ENCODE measurements at places on chromosomes 2 and 18.
A peak's percentile ranks its signal among the peaks of the same experiment; 100 is the strongest.

- DNase-seq, result no peak
Observed at GRCh38 chr2:6181926-6182325, 489.7 kb downstream of the SOX11 start.

- no peak for DNase-seq
Observed at GRCh38 chr18:49725809-49726674, 87.3 kb downstream of the ACAA2 start.

DNA sequence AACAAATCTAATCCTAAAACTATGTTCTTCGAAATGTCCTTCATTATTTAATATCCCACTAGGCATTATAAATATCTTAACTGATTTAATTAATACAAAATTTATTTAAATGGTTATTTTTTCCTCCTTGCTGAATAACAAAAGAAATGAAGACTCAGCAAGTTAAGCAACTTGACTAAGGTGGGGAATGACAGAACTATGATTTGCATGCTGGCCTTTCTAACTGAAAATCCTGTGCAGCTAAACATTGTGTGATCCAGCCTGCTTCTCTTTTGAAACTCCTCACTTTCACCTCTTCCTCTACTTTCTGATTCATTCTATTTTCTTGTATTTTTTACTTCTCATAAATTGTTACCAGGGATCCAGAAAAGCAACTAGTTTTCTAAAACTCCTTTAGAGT, 132.0 kb downstream of the CALCRL start:
- no peak for DNase-seq

GRCh38 chr2:60275958-60276357, 277.5 kb downstream of the BCL11A start:
- DNase-seq, result no peak

- no peak for DNase-seq
Observed at GRCh38 chr18:396251-396555, 104.3 kb downstream of the COLEC12 start.

GRCh38 chr18:30358555-30358954, 684.0 kb downstream of the DSC3 start:
- no peak for DNase-seq

- no peak for DNase-seq
Observed at GRCh38 chr2:240134466-240134865, 1.6 kb downstream of the COPS9 start.

DNA sequence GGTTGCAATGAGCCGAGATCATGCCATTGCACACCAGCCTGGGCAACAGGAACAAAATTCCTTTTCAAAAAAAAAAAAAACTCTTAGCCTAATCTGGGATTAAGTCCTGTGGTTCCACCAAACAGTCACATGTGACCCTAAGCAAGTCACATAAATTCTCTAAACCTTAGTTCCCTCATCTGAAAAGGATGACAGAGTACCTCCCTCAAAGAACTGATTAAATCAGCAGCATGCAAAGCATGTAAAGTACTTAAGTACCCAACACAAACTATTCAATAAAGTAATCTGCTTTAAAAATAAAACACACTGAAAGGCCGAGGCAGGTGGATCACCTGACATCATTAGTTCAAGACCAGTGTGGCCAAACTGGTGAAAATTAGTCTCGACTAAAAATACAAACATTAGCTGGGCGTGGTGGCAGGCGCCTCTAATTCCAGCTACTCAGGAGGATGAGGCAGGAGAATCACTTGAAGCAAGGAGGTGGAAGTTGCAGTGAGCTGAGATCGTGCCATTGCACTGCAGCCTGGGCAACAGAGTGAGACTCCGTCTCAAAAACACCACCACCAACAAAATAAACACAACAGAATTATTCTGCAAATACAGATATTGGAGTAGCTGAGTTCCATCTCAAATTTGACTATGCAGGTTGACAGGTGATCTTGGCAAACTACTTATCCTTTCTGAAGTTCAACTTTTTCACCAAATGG, 7.0 kb downstream of the USP34 start:
- DNase-seq, result no peak

DNA sequence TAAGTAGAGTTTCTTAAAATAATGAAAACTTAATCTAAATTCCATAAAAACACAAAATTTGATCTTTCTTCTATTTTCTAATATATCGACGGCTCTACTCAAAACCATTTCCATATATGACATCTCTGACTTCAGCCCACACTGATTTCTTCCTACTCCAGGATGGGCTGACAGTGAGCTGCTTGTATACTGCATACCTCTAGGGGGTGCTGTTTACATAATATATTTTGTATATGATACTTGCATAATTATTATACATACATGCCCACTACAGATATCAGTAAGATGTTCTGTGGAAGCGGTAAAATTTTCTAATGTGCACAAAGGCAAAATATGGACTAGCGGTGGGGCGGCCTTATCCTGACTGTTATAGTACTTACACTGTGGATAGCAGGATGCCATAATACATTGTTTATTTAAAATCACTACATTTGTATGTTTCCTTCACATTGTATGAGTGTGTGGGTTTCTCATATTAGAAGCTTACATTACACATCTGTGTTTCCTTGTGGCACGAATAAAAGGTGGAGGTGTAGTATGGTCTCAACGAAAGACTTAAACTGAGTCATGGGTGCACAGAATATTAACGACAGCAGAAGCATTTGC, 66.1 kb upstream of the NXPH2 start:
- peak; percentile 32 for DNase-seq

DNA sequence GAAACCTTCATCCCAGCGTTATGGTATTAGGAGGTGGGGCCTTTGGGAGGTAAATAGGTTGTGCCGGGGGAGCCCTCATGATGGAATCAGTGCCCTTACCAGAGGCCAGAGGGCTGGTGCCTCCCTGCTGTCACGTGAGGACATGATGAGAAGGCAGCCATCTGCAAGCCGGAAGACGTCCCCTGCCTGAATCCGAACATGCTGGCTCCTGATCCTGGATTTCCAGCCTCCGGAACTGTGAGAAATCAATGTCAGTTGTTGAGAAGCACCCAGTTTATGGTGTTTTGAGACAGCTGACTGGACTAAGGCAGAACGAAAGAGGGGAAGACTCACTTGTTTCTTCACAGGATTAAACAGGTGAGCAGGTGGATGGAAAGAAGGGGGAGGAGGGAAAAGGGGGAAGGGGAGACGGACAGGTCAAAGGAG, 13.0 kb upstream of the KLF11 start:
- peak; percentile 37 for DNase-seq

- no peak for DNase-seq
Observed at GRCh38 chr2:15726321-15727057, 134.8 kb downstream of the DDX1 start.
